ENCODE measurements at places on chromosomes 2 and 18. TPM values are rescaled to one million over a fixed set of nuclear protein-coding genes. Genes with fewer than 3 reads are reported as not detected.

Gene MBD1
- 50.2 TPM for polyA plus RNA-seq

Gene DNAJC5G
- polyA plus RNA-seq, result not detected

Gene RGPD4
- polyA plus RNA-seq, result not detected

Gene COL3A1
- 13.5 TPM for polyA plus RNA-seq

Gene TEKT4
- not detected for polyA plus RNA-seq

Gene ABHD1
- polyA plus RNA-seq, result 0.64 TPM

Gene SERPINB5
- polyA plus RNA-seq, result not detected

Gene SERPINB8
- polyA plus RNA-seq, result 3.4 TPM

Gene ST8SIA5
- polyA plus RNA-seq, result 45.0 TPM

Gene INSIG2
- 4.4 TPM for polyA plus RNA-seq

Gene CNTNAP5
- 0.90 TPM for polyA plus RNA-seq

Gene MAPRE2
- polyA plus RNA-seq, result 93.5 TPM

Gene MAPRE3
- 130 TPM for polyA plus RNA-seq

Gene FAP
- polyA plus RNA-seq, result 0.32 TPM

Gene PPP1R1C
- 7.2 TPM for polyA plus RNA-seq

Gene GPR45
- polyA plus RNA-seq, result 0.34 TPM

Gene LCT
- not detected for polyA plus RNA-seq

Gene SDC1
- polyA plus RNA-seq, result 17.5 TPM

Gene SERPINB13
- polyA plus RNA-seq, result not detected

Gene OR6B2
- polyA plus RNA-seq, result not detected

Gene SERPINB7
- polyA plus RNA-seq, result not detected

Gene SLC9A2
- 0.20 TPM for polyA plus RNA-seq

Gene RTP5
- polyA plus RNA-seq, result 5.2 TPM

Gene CYBRD1
- 8.0 TPM for polyA plus RNA-seq

Gene SERPINB10
- not detected for polyA plus RNA-seq

Gene SSB
- 35.1 TPM for polyA plus RNA-seq

Gene LAMA3
- 1.8 TPM for polyA plus RNA-seq

Gene FIGN
- polyA plus RNA-seq, result 3.6 TPM
